Muscle of leg (tissue), 16 donors: ENCODE measurements at places on chromosomes 13 and 19.
A peak's percentile ranks its signal among the peaks of the same experiment; 100 is the strongest.

- DNase-seq: peak; percentile 84
Measured at GRCh38 chr13:106033659-106034058, 501.8 kb downstream of the EFNB2 start.

DNA sequence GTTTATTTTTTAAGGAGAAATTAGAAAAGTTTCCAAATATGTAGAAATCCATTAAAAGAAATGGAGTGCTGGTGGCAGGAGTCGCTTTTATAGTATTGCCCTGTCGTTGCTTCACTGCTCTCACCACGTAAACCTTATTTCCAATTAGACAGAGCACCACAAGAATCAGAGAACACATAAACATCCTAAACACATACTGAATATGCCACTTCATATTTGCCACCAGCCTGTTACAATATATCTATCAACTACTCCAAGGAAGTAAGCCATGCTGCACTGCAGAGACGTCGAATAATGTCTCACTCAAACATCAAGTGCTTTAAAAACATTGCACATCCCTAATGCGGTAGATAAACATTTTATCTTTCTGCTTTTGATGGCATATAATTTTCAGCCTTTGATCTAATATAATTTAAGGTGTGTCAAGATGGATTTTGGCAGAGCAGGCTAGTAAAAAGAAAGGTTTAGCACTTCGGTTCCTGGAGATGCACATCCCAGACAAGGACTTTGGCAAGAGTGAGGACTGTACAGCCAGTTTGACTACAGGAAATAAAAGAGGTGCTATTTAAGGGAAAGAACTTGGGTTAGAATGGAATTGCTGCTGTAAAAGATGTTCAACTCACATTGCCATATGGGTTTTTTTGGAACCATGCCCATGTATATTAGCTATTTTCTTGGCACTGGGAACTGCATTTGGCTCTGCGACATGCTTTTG lies 932.3 kb downstream of the EFNB2 start:
- DNase-seq: peak; percentile 78

- no peak for DNase-seq
Measured at GRCh38 chr13:93462151-93462550, 235.5 kb downstream of the GPC6 start.

- DNase-seq: no peak
Measured at GRCh38 chr13:47094734-47095434, 198.0 kb upstream of the HTR2A start.

DNA sequence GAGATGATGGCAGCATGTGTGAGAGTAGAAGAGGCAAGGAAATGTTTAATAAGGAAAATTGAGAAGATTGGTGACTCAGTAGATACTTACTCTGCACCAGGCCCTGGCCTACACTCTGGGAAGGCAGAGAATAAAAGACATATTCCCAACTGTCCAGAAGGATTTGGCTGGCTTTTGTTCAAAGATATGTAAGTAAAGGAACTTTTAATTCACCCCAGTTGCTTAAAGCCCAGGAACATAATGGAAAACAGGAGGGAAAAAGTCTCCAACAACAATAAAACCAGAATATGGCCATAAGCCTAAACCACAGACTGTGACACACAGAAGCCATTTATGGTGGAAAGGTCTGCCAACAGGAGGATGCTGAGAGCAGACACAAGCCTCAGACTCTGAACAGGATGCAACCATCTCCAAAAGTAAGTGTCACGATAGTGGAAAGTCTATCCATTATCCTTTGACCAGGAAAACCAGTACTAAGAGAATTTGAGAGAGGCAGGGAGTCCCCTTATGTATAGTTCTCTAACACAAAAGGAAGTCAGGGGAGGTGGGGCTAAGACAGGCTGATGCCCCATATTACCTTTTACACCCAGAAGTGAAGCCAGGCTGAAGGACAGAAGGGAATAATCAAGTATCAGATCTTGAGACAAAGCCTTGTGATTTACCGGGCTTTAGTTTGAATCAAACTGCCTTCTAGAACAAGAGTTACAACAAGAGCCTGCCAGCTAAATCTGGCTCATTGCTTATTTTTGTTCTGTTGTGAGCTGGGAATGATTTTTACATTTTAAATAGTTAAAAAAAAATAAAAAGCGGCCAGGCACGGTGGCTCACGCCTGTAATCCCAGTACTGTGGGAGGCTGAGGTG lies 169.5 kb upstream of the STARD13 start:
- DNase-seq: peak; percentile 93

GRCh38 chr13:48890391-48890790 lies 85.3 kb upstream of the FNDC3A start:
- no peak for DNase-seq

- DNase-seq: no peak
Measured at GRCh38 chr19:15072930-15073647, 8.9 kb upstream of the OR1I1 start.

DNA sequence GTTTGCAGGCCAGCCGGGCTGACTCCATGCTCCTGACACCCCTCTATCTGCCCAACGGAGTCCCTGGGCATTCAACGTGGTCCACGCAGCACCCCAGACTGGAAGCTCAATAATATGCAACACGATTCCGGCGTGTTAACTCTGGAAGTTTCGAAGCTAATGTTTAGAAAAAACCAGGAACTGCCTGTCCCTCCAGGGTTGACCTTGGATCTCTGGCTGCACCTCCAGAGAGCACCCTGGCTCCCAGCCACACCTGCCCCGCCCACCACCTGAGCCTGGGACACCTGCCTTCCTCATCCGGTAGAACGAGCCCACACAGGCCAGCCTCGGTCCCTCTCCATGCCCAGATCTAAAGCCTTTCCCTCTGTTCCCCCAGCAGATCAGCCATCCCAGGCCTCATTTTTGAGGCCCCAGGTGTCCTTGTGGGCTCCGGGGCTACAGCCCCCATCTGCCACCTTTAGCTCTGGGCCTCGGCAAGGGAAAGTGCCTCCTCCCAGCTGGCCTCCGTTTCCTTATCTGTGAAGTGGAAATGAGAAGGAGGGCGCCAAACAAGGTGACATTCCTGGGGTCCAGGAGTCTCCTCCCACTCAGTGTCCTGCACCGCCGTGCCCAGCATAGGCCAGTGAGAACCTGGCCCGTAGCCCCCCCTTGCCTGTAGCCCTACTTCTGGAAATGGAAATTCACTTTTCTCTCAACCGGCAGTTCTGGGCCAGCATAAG lies 38.7 kb downstream of the KLF2 start:
- no peak for DNase-seq

GRCh38 chr13:77338961-77339401 lies 12.1 kb upstream of the MYCBP2 start:
- peak; percentile 39 for DNase-seq

DNA sequence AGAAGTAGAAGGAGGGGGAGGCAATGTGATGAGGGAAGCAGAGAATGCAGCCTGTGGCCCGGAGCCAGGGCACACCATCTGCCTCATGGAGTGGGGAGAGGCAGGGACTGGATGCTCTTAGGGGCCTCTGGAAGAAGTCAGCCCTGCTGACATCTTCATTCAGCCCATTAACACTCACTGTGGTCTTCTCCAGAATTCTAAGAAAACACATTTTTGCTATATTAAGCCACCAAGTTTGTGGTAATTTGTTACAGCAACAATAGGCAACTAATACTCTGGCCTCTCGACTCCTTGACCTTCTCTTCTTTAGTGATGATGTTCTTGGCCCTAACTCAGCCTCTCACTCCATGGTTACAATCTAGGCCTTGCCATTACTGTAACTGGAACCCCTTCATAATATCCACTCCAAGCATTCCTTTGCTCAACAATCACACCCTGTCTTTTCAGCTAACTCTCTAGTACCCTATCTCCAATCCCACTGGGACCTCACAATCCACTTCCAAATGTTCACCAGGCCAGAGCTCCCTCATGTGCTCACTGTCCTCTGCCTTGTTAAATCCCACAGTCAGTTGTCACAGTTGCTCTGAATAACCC lies 98.5 kb downstream of the MIPEP start:
- DNase-seq: peak; percentile 35

GRCh38 chr13:110348309-110349105 lies 41.4 kb downstream of the COL4A2 start:
- peak; percentile 54 for DNase-seq

DNA sequence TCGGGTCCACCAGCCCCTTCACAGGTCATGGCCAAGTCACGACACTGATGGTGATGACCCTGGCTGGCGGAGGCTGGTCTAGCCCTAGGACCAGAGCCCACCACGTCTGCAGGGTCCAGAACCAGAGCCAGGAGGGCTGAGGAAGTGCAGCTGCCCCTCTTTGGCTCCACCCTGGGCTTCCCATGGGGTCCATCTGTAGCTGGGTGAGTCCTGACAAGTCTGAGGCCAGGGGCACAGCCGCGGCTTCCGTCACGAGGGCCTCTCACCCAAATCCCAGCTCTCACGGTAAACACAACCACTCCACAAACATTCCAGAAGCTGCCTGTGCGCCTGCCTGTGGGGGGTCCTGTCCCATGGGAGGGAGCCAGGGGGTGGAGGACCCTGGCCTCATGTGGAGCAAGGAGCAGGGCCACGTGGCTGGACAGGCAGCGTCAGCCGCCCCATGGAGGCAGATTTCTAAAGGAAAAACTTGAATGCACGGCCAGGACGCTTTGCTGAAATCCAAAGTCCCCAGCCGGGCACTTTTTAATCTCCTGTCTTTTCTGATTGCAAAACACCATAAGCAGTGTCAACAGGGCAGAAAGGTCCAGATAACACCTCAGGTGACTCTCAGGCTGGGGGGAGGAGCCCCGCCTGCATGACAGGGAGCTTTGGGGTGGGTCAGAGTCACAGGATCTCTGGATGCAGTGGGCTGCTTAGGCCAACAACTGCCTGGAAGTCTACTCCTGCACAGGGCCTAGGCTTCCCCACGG lies 29.9 kb downstream of the CEBPG start:
- DNase-seq: no peak
